Activated T-cell treated with anti-CD3 and anti-CD28 coated beads, Interleukin-2, amount 50 U/mL, for 72 hours (primary cell): ENCODE measurements at places on chromosomes 6 and 20. TPM values are rescaled to one million over a fixed set of nuclear protein-coding genes. Genes with fewer than 3 reads are reported as not detected.

- DNase-seq, result no peak
These were observed 4.1 kb upstream of the PREX1 start for GRCh38 chr20:48831718-48832404.

- DNase-seq, result no peak
These were observed 72.8 kb downstream of the RTN4IP1 start for GRCh38 chr6:106556368-106556960.

PGC gene
- total RNA-seq, result not detected

PPP1R3G gene
- not detected for total RNA-seq

GHRH gene
- not detected for total RNA-seq

DNA sequence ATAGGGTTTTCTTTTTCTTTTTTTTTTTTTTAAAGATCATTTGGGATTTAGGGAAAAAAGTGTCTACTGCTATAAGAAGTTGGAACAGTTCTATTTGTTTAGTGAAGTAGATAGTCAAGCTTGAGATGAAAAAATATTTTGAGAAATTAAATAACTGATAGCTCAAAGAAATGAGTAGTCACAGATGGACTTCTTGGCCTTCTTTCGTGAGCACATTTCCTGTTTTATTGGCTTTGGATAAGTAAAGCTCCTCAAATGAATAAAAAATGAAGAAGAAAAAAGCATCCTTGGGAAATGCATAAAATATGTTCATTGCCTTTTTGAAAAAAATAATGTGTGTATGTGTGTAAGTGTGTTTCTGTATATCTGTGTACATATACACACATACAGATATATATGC is 515.9 kb downstream of the GRIK2 start:
- DNase-seq, result no peak

DNA sequence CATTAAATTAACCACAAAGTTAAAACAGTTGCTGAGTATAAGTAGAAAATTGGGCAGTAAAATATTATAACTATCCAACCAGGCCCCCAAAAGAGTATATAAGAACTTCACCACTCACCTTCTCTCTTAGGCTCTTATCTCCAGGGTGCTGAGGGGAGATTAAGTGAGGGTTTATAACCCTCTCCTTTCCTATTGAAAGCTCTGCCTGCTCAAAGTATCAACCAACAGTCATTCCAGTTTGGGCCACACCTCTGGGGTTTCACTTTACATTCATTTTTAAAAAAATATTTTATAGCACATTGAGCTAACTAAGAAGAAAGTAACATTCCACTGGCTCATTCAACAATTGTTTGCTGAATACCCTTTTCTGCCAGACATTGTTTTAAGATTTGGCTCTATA is 22.1 kb downstream of the GSTA4 start:
- DNase-seq, result no peak
